ENCODE measurements at places on chromosomes 6 and 20.

DNA sequence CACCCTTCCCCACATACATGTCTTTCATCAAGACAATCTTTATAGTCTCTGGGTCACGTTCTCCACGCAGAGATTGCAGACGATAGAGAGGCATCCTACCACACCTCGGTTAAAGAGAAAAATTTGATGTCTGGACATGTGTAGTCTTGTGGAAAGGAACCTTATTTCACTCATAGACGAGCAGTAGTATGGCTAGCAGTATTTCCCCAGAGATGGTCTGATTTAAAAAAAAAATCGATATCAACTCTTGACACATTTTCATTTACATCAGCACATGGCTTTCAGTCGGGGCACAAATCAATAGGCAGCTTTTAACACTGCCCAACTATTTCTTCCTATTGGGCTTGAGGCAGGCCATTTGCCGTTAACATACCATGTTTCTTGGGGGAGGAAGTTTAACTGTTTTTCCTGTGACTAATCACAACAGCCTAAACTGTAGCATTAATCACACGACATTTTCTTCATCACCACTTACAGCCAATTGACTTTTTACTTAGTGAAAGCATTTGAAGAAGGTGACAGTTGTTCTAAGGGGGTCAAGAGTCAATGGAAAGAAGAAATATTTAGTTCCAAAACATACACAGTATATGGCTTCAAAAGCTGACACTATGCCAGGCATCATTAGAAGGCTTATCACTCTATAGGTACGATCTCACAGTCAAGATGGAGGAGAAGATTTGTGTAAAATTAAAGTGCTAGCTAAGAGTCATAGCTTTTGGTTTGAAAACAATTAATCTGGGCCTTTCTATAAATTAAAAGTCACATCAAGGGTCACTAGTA is 129.5 kb upstream of the HDAC2 start:
- no peak for DNase-seq

DNA sequence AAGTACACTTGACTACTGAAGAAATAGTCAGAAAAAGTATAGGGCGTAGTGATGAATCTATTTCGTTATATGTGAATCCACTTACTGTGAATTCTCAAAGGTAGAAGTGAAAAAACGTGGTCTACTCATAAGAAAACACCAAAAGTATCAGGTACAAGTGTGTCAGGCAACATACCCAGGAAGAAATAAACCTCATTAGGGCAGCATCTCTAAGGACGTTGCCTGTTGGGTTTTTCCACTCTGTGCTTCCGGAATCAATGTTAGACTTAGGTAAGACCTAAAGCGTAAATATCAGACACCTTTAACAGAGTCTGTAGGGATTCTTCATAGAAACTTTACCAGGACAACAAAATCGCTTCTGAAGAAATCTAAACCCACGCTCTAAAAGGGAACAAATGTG is 607.2 kb upstream of the EPHA7 start:
- DNase-seq: no peak

DNA sequence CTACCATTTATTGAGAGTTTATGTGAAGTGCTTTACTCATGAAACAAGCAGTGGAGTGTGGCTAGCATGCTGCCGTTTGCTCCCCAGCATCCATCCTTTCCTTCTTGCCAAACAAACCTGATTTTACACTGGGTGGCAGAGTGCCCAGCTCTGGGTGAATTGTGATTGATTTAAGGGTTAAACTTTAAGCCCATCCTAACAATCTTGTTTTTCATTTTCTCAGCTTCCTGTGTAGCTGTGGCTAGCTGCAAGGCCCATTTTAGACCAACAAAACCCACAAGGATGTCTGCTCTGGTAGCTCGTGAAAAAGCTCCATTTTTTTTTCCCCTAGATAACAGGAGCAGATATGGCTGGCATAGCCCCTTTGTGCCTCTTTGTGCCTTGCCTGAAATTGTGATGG is 77.7 kb upstream of the KCNG1 start:
- DNase-seq: no peak

- DNase-seq: no peak
Observed at GRCh38 chr20:14051454-14051853, 56.1 kb downstream of the MACROD2 start.

- no peak for DNase-seq
Observed at GRCh38 chr6:143774347-143774746, 68.8 kb upstream of the LTV1 start.

- DNase-seq: no peak
Observed at GRCh38 chr6:112990971-112991370, 643.8 kb downstream of the RFPL4B start.

- no peak for DNase-seq
Observed at GRCh38 chr6:137414599-137414998, 79.6 kb downstream of the OLIG3 start.

All from HFF-Myc (cell line).